ENCODE measurements at places on chromosomes 2 and 18.

- no peak for DNase-seq
Observed at GRCh38 chr2:989781-990467, 39.3 kb downstream of the SNTG2 start.

DNA sequence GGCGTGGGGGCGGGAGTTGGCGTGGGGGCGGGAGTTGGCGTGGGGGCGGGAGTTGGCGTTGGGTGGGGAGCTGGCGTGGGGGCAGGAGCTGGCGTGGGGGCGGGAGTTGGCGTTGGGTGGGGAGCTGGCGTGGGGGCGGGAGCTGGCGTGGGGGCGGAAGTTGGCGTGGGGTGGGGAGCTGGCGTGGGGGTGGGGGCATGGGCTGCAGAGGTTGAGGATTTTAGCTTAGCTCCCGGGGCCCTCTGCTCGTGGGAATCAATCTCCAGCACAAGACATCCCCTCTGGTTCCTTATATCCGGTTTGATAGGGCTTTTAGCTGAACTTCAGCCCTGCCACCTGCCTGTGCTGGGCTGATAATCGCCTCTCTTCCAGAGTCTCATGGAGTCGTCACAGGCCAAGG lies 177.0 kb downstream of the LDLRAD4 start:
- no peak for DNase-seq

DNA sequence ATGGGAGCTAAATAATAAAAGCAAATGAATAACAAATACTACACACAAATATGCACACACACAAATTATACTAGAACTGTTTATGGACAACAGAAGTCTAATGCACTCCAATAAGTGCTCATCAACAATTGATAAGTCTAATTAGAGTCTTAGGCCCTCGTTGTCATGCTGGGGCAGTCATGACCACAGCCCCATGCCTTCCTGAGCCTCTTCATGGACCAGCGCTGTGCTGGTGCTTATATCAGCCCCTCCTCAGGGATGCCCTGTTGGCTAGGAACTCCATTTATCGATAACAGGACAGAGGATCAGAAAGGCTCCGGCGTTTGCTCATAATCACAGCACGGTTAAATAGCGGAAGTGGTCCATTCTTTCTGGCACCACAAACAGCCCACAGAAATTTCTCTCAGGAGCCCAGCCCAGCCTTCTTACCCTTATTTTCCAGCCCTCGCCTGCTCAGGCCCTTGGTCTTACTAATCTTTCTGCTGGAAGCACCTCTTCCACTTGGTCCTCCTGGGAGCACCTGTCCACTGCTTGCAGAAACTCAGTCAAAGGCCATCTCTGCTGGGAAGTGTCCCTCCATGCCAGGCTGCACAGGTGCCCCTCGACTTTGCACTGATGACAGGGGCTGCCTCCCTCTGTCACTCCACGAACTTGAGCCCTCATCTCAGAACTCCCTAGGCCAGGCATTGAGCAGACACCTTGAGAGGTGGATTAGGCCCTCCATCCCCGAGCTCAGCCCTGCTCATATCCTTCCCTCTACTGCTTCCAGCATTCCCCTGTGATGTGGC lies 500.2 kb upstream of the HS6ST1 start:
- DNase-seq: no peak

DNA sequence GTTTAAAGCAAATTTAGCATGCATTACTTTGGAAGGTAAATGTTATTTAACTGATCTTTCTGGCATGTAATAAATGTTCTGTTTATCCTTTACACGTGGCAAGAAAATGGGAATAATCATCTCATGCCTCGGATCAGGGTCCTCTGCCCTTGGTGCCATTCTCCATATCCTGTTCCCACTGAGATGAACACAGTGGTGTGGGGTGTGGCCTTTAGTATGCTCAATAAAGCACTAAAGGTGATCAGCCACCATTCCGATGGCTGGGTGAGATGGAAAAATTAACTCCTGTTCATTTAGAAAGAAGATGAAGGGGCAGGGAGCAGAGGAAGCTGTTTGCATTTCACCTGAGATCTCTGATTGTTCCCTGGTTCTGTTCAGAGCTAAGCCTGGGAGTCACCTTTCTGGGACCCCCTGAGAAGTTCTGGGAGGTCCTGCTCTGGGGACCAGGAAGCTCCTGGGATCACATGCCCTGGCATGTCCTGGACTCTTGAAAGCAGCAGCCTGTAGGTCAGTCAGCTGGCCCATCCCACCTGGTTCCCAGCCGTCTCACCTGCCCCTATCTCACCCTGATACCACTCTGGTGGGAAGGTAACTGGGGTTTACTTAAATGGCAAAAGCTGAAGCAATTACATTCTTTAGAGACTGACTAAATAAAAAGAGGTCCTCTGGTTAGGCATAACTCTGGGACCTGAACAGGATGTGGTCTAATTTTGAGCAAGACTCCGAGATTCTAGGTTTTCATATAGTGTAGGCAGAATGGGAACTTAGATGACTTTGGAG lies 288.9 kb upstream of the EPAS1 start:
- DNase-seq: no peak

GRCh38 chr2:166074430-166074829 lies 53.4 kb downstream of the SCN1A start:
- no peak for DNase-seq

- DNase-seq: no peak
Observed at GRCh38 chr2:29228947-29229346, 113.7 kb downstream of the CLIP4 start.

- no peak for DNase-seq
Observed at GRCh38 chr2:88690591-88691338, 708 bp upstream of the RPIA start.

DNA sequence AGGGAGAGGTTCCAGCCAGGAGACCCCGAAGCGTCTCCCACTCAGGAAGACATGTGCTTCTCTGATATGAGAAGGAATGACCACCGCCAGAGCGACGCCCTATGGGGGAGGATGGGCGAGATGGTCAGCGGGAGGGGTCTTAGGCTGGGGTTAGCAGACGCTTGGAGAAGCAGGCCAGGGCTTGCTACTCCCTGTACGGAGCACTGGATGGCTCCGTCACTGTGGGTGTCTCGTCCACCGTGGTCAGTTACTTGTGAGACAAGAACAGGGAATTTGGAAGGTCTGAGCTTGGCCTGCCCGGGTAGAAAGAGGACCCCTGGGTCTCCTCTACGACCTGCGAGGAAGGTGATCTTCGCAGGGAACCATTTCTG lies 39.8 kb downstream of the TMEM18 start:
- DNase-seq: no peak

DNA sequence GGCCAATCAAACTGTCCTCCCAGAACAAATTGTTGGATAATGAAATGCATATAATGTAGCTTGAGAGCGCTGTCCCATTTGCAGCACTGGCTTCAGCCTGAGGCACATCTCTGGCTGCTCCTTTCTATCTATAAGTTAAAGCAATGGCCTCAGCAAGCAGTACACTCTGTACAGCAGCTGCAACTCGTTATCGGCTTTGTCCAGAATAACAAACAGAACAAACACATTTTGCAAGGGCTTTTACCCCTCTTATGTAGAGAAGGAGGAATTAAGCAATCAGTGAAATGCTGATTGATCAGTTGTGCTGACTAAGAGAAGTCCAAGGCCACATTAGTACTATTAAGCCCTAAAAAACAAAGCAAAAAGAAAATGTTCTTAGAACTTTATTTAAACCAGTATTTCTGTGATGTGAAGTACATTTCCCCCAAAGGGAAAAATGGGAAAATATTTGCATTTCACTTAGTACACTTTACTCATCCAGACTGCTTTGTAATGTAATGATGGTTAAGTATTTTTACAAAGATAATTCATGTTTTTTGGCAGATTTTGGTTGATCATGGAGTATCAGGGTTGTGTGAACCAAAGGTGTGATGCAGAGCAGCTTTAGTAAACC lies 15.0 kb upstream of the CPS1 start:
- DNase-seq: no peak

DNA sequence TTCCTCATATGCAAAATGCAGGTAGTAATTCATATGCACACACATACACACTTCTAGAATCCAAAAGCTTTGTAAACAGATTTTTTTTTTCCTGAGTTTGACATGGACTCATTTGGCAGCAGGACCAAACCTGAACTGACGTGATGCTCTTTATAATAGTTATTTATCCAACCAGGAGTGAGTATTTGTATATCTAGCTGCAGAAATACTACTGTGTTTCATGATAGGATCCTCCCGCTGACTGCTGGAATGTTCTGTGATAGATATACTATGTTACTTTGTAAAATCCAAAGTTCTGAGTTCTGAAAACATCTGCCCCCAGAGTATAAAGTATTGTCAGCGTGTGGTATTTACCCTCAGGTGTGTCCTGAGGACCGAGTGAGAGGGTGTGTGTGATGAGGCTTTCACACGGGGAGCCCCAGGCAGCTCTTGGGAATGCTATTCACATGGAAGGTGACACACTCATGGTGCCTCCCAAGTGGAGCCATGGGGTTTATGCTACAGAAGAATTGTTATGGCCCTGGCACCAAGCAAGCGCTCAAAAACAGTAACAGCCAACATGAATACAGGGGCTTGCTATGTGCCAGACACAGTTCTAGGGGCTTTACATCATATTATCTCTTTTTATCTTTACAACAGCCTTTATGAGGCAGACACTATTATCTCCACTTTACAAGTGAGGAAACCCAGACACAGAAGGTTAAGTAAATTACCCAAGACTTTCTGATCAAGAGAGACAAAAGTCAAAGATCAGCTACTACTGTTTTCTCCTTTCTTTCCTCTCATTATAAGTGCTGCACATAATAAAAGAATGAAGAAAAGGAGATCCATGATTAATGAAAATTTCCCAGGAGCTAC lies 16.7 kb upstream of the TXNDC2 start:
- DNase-seq: no peak

- DNase-seq: no peak
Observed at GRCh38 chr18:79258447-79258846, 137.3 kb upstream of the NFATC1 start.

GRCh38 chr2:218992196-218992595 lies 1.0 kb downstream of the CRYBA2 start:
- no peak for DNase-seq

- DNase-seq: no peak
Observed at GRCh38 chr2:48607307-48608014, 10.2 kb upstream of the GTF2A1L start.
